BE2C (cell line): ENCODE measurements at places on chromosomes 5 and 9.
A peak's percentile ranks its signal among the peaks of the same experiment; 100 is the strongest.

GRCh38 chr9:108272349-108272899 lies 583.4 kb downstream of the ACTL7B start:
- DNase-seq, result peak; percentile 81

GRCh38 chr5:92409134-92409533 lies 1026.0 kb upstream of the ARRDC3 start:
- no peak for DNase-seq

GRCh38 chr5:160311491-160312133 lies 752 bp downstream of the CCNJL start:
- DNase-seq, result peak; percentile 33

GRCh38 chr9:90342607-90343006 lies 300.0 kb downstream of the DIRAS2 start:
- DNase-seq, result no peak

DNA sequence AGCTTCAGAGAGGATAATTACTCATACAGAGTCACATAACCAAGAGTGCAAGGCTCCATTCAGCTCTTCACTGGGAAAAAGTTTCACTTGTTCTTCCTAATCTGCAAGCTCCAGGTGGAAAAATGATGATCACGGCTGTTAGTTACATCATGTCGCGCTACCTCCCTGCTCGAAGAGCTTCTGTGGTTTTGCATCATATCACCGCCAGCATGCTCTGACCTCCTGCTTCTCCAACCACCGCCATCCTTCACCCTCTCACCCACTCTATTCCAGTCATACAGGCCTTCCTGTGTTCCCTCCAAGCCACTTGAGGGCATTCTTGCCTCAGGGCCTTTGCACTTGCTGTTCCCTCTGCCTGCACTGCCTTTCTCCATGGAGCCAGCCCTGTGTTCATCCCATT lies 47.1 kb downstream of the COL27A1 start:
- no peak for DNase-seq

DNA sequence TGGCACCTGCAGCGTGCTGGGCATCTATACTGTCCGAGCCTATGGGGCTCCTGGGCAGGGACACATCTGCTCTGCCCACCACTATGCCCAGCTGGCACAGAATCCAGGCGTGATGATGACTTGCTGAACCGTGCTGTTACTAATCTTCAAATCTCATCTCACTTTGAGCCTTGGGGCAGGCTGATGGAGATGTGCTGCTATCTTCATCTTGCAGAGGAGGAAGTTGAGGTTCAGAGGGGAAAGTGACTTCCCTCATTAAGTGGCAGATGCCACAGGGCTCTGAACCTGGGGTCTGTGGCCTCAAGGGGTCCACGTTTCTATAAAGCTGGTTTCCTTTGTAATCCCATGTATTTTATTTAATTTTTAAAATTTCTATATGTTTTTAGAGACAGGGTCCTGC lies 4.7 kb downstream of the SLC2A6 start:
- no peak for DNase-seq

DNA sequence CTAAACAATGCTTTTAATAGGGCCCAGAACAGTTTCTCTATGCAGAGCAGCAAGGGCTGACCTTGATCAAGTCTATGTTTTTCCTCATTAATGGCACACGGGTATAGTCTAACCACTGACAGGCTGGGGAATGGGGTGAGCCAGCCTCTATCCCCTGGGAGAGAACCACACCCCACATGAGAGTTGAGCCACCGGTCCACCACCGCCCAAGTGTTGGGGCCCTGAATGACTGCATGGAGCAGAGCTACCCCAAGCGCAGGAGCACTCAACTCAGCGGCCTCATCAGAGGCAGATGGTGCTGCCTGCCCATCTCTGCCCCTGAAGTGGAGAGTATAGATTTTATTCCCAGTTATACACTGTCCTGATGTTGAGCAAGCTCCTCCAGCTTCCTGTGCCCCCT lies 247.9 kb upstream of the IRX1 start:
- no peak for DNase-seq

DNA sequence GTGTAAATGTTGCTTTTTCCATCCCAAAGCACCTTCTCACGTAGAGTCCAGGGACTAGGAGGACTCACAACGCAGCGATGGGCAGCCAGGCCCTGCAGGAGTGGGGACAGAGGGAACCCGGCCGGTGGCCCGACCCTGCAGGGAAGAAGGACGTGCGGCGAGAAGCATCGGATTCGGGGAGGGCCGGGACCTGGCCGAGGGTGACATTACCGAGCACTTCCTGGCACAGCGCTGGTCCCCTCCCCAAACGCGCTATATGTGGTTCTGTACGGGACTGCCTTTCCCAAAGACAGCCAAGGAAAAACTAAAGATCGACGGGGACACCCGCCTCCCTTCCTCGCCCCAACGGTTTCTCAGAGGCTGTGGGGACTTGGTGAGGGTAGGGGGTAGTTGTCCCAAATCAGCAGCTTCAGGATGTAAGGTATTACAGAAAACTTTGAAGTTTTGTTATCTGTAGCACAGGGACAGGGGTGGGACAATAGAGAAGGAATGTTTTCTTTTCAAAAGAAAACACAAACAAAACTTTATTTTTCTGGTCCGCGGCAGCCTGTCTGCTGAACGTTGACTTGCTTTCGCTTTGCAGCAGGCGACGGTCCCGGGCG lies 887 bp upstream of the MAP3K1 start:
- DNase-seq, result peak; percentile 48

- DNase-seq, result no peak
Observed at GRCh38 chr5:161934486-161934885, 86.6 kb downstream of the GABRA1 start.

DNA sequence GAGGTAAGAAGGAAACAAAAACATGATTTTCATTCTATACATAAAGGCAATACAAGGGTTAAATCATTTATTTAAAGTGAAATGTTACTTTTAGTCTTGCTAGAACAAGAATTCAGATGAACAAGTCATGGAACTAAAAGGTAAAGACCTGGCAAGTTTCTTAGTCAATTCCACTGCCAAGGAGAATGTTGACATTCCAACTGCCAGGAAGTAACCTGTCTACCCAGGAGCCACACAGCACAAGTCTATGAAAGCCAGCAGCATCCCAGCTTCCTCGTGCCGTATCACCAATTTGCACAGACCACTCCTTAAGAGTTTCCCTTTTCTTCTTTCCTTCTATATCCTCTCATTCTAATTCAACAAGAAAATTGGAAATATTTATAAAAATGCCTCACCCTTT lies 79.9 kb downstream of the SETX start:
- no peak for DNase-seq

GRCh38 chr9:134742822-134743535 lies 101.4 kb downstream of the COL5A1 start:
- no peak for DNase-seq

DNA sequence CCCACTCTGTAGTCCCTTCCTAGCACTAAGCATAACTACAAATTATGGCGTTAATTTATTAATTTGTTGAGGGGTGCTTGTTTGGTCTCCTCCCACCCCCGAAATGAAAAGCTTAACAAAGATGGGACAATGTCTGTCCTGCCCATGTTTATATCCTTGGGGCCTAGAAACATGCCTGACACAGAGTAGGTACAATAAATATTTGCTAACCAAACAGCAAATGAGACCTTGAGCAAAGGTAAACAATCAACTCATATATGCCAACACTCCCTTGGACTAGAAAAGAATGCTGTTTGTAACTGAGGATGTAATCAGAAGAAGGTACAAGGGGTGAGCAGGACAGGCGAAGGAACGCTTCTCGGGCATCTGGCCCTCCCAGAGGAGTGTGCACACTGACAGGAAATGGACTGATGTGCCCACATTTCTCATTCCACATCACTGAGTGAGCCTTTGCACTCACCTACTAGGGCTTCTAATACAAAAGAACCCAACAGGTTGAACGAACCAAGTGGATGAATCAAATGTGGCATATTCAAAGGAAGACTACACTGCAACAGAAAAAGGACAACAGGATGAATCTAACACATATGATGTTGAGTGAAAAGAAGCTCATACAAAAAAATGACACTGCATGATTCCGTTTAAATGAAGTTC lies 66.8 kb downstream of the MED27 start:
- DNase-seq, result no peak

GRCh38 chr5:136814619-136815378 lies 449.5 kb upstream of the TRPC7 start:
- DNase-seq, result no peak

DNA sequence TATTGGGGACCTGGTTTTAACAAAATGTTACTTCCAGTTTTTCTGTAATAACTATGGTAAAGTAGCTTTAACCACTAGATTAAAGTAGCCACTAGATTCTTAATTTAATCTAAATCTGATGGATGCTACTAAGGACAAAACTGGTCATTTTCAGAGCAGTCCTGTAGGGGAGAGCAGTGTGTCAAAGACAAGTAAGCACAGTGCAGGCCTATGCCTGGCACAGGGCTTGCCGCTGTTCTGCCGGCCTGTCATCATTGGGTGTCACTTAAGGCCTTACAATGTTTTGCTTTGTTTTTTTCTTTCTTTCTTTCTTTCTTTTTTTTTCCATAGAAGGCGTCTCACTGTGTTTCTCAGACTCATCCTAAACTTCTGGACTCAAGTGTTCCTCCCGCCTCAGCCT lies 53.0 kb upstream of the NXNL2 start:
- DNase-seq, result no peak

DNA sequence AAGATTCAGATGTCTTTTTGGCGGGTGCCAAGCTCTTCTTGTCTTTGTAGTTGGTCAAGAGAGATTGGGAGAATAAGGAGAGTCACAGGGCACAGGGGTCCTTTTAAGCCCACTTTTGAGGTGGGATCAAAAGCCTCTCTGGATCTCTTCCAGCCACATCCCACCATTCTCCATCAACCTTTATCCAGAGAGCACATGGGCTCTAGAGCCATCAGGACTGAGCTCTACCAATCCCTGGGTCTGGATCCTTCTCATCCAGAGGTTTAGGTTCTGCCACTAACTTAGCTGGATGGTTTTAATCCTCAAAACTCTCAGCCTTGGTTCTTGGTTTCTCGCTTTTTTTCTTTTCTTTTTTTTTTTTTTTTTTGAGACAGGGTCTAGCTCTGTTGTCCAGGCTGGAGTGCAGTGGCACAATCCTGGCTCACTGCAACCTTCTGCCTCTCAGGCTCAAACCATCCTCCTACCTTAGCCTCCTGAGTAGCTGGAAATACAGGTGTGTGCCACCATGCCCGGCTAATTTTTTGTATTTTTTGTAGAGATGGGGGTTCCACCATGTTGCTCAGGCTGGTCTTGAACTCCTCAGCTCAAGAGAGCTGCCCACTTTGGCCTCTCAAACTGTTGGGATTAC lies 44.6 kb upstream of the MATR3 start:
- no peak for DNase-seq

- DNase-seq, result no peak
Observed at GRCh38 chr9:101455656-101456240, 20.2 kb upstream of the ALDOB start.

- peak; percentile 83 for DNase-seq
Observed at GRCh38 chr5:94508461-94509148, 109.8 kb downstream of the KIAA0825 start.

- peak; percentile 46 for DNase-seq
Observed at GRCh38 chr5:93281980-93282772, 298.8 kb downstream of the NR2F1-AS1 start.

DNA sequence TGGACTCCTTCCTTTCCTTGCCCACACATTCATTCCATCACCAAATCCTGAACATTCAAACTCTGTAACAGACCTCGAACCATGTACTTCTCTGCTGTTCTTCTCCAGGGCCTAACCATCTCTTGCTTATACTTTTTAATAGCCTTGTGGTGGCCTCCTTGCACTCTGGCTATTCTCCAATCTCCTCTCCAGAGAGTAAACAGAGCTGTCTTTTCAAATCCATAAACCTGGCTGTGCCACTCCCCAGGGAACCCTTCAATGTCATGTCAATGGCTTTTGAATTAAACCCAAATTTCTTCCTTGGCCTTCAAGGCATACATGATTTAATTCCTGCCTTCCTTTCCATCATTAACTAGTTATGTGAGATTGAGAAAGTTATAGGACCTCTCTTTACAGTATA lies 277.6 kb upstream of the EFNA5 start:
- DNase-seq, result peak; percentile 60

- DNase-seq, result peak; percentile 32
Observed at GRCh38 chr9:88949425-88949824, 41.8 kb upstream of the S1PR3 start.

- DNase-seq, result no peak
Observed at GRCh38 chr5:684751-685216, 8.4 kb downstream of the TPPP start.
